Caco-2 (cell line): ENCODE measurements at places on chromosomes 3 and 15. TPM values are rescaled to one million over a fixed set of nuclear protein-coding genes. Genes with fewer than 3 reads are reported as not detected.

DNA sequence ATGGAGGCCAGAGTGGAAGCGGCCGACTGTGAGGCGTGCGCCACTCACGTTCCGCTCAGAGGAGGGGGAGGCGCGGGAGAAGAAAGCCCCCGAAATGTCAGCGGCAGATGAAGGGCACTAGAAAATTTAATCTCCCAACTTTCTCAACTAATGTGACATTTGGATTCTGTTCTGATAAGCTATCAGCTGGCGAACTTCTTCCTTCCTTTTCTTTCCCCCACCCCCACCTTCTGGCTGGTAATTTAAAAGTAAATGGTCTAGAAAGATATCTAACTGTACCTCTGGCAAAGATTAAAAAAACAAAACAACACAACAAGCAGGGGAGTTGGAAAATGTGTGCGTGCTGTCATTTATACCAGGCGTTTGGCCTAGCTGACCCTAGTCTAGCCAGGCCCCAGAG, 26.4 kb upstream of the TMEM115 start:
- no peaks in the 10 kb centered on the region for H3K4me1 ChIP-seq
- no peak overlapping the region for H3K4me3 ChIP-seq
- H3K27ac ChIP-seq: no peak overlapping the region
- no peaks in the 10 kb centered on the region for H3K36me3 ChIP-seq
- no peaks in the 10 kb centered on the region for H3K27me3 ChIP-seq

- H3K27me3 ChIP-seq: no peaks in the 10 kb centered on the region
- no peaks in the 10 kb centered on the region for H3K36me3 ChIP-seq
- no peak overlapping the region for H3K4me3 ChIP-seq
- H3K4me1 ChIP-seq: no peaks in the 10 kb centered on the region
- DNase-seq: no peak
- H3K27ac ChIP-seq: no peak overlapping the region
Measured at GRCh38 chr3:69137005-69137404, 14.6 kb upstream of the LMOD3 start.

GRCh38 chr3:88188436-88188835, 38.7 kb downstream of the C3orf38 start:
- no peaks in the 10 kb centered on the region for H3K4me1 ChIP-seq
- no peaks in the 10 kb centered on the region for H3K27me3 ChIP-seq
- no peak overlapping the region for H3K4me3 ChIP-seq

DNA sequence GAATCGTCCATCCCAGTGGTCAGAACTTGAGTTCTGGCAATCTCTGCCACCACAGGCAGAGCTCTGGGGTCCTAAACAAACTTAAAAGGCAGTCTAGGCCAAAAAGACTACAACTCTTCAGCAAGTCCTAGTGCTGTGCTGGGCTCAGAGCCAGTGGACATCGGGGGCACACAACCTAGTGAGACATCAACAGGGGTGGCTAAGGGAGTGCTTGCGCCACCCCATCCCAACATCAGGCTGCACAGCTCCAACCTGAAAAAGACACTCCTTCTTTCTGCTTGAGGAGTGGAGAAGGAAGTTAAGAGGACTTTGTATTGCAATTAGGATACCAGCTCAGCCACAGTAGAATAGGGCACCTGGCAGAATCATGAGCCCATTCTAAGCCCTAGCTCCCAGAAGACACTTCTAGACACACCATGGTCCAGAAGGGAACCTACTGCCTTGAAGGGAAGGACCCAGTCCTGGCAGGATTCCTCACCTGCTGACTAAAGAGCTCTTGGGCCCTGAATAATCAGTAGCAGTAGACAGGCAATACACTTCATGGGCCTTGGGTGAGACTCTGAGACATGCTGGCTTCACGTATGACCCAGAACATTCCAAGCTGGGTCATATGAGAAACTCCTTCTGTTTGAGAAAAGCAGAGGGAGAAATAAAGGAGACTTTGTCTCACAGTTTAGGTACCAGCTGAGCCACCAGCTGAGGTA, 72.0 kb downstream of the TFDP2 start:
- H3K4me3 ChIP-seq: no peak overlapping the region
- DNase-seq: no peak

DNA sequence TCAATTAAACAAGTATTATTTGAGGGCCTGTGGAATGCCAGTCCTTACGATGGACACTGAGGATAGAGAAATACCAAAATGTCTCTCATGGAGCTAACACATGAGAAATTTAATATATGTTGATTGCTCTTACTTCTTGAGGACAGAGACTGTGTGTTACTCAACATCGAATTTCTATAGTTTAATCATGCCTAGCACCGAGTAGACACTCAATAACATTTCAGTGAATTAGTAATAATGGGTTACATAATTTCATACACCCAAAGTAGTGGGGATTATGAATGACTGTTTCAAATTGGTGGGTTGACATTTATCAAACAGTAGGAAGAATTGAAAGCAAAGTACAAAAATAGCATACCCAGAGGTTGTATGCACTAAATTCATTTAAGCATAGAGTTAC, 11.2 kb downstream of the FMN1 start:
- H3K27ac ChIP-seq: no peak overlapping the region
- H3K4me3 ChIP-seq: no peak overlapping the region
- H3K27me3 ChIP-seq: no peaks in the 10 kb centered on the region
- H3K4me1 ChIP-seq: no peaks in the 10 kb centered on the region
- H3K36me3 ChIP-seq: no peaks in the 10 kb centered on the region

DNA sequence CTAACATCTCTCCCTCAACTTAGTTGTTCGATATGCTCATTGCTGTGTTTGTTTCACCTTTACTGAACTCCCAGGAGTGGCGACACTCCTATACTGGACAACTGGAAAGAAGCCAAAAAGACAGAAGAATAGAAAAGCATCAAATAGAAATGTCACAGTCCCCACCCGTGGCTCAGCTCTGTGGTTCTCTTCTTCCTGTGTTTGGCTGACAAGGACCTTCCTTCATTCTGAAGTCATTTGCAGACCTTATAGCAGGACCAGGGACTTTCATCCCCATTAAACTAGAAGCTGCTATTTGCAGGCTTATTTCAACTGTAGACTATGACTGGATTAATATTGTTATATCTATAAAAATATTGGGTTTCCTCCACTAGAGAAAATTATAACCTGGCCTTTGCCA, 125.9 kb downstream of the NECTIN3 start:
- no peak overlapping the region for H3K27ac ChIP-seq
- H3K27me3 ChIP-seq: no peaks in the 10 kb centered on the region
- no peaks in the 10 kb centered on the region for H3K4me1 ChIP-seq
- no peaks in the 10 kb centered on the region for H3K36me3 ChIP-seq
- H3K4me3 ChIP-seq: no peak overlapping the region

- H3K36me3 ChIP-seq: no peaks in the 10 kb centered on the region
- no peaks in the 10 kb centered on the region for H3K4me1 ChIP-seq
- H3K4me3 ChIP-seq: no peak overlapping the region
Measured at GRCh38 chr15:71397377-71397776, 282.1 kb downstream of the THSD4 start.

DNA sequence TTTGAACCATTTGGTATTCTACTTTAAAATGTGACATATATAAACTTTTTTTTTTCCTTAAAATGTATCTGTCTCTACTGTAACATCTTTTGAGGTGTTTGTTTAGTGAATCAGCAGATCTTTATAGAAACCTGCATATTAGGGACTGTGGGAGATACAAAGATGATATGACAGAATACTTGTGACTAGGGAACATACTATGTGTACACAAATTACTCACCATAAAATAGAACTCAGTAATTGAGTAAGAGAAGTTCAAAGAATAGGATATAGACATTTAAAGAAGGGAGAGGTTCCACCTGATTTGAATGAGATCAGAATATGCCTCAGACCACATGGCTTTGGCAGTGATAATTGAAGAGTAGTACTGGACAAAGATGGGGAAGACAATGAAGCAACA, 47.9 kb downstream of the ATP2C1 start:
- peaks cover 13% of the 10 kb centered on the region for H3K4me1 ChIP-seq
- H3K36me3 ChIP-seq: no peaks in the 10 kb centered on the region
- DNase-seq: no peak
- no peaks in the 10 kb centered on the region for H3K27me3 ChIP-seq
- H3K27ac ChIP-seq: no peak overlapping the region

- H3K27me3 ChIP-seq: no peaks in the 10 kb centered on the region
- no peak for DNase-seq
- H3K36me3 ChIP-seq: no peaks in the 10 kb centered on the region
- no peak overlapping the region for H3K27ac ChIP-seq
- no peak overlapping the region for H3K4me3 ChIP-seq
- no peaks in the 10 kb centered on the region for H3K4me1 ChIP-seq
Measured at GRCh38 chr15:38058596-38059075, 124.2 kb downstream of the TMCO5A start.

DNA sequence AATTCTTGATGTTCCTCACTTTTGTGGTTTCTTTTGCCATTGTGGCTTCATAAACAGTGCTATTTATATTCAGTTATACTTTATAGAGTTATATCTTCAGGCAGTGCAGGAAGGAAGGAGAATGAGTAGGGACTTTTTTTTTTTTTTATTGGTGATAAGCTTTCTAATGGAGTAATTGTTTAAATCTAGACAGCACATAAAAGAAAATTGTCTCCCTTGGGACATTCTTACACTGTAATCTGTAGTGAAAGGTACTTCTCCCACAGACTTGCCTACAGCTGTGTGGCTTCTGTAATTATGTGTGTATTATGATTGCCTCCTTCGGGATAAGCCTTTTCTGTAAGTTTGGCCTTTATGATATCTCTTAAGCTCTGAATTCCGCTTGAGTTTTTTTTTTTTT, 41.6 kb downstream of the WDR76 start:
- no peaks in the 10 kb centered on the region; the same call in 1 of the 2 replicates for H3K36me3 ChIP-seq
- no peaks in the 10 kb centered on the region for H3K27me3 ChIP-seq
- no peaks in the 10 kb centered on the region for H3K4me1 ChIP-seq

- H3K4me3 ChIP-seq: no peak overlapping the region
- H3K4me1 ChIP-seq: no peaks in the 10 kb centered on the region
- no peaks in the 10 kb centered on the region for H3K27me3 ChIP-seq
- no peak for DNase-seq
Measured at GRCh38 chr3:95612611-95613010, 1201.8 kb upstream of the EPHA6 start.

DNA sequence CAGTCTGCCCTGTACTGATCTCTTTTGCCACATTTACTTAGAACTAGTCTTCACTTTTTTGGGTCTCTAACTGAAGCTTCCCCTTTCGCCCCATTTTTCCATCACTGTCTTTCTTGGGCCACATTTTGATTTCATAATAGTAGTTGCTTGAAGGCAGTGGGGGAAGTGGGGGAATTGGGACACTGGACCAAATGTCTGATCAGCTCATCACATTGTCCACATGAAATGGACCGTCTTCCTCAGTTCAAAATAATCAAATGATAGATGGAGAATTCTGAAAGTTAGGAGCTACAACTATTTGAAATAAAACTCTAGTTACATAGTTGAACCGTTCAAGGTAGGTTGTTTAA, 747 bp downstream of the PDCD6IP start:
- peaks cover 10% of the 10 kb centered on the region; the same call in 1 of the 2 replicates for H3K4me1 ChIP-seq
- peaks cover 1% of the 10 kb centered on the region for H3K36me3 ChIP-seq
- no peak for DNase-seq
- H3K27ac ChIP-seq: peak overlapping the region; percentile 91
- H3K4me3 ChIP-seq: peak overlapping the region; percentile 75
- H3K27me3 ChIP-seq: no peaks in the 10 kb centered on the region

GRCh38 chr3:174340624-174341587, 518.2 kb upstream of the NAALADL2 start:
- H3K4me3 ChIP-seq: no peak overlapping the region
- no peaks in the 10 kb centered on the region for H3K27me3 ChIP-seq
- no peak for DNase-seq
- H3K36me3 ChIP-seq: no peaks in the 10 kb centered on the region

DNA sequence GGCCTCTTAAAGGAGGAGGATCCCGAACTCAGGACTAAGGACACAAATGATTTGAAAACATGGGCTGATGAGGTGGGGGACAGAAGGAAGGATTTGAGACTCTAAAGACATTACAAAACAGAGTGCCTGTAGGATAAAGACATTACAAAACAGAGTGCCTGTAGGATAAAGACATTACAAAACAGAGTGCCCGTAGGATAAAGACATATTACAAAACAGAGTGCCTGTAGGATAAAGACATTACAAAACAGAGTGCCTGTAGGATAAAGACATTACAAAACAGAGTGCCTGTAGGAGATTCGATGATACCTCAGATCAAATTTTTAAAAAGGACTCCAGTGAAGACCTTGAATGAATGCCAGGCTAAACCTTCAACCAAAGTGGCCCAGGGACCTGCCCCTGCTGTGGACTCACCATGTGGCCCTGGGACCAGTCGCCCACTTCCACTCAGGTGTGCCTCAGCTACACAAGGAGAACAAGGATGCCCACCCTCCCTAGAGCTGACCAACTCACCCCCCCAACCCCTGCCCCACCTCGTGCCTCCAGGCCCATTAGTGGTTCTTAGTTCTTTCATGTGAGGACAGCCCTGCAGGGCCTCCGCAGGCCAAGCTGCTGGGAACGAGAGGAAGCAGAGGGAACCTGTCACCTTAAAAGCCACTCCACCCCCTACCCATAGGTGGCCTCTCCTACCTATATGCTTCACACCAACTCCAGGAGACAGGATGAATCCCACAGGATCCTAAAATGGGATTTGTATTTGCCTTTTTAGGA, 59.8 kb downstream of the SH3BP5 start:
- no peak overlapping the region for H3K27ac ChIP-seq
- no peaks in the 10 kb centered on the region for H3K27me3 ChIP-seq

DNA sequence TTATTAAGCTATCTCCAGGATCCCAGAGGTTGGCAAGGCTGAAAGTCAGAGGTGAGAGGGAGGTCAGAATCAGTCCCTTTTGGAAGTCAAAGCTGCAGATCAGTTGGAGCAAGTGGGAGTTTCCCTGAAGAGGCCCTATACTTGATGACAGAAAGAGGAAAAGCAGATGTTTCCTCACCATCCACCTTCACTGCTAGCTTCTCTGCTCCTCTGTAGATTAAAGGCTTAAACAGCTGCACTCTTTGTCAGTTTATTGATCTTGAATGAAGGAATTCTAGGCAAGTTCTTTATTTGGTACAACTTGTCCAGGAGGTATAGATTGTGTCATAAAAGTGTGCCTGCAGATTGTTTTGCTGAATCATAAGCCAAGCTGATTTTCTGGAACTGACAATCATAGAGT, 408.2 kb upstream of the TGFBR2 start:
- H3K4me1 ChIP-seq: peaks cover 43% of the 10 kb centered on the region
- H3K36me3 ChIP-seq: no peaks in the 10 kb centered on the region
- DNase-seq: no peak
- H3K27ac ChIP-seq: no peak overlapping the region
- H3K4me3 ChIP-seq: no peak overlapping the region

The NMD3 gene
- 61.7 and 62.4 TPM in 2 replicates for total RNA-seq

The CX3CR1 gene
- 0.61 TPM in 1 of 2 replicates, not detected in the other for total RNA-seq

The SERPINI2 gene
- total RNA-seq: not detected in 2 replicates

The CCDC54 gene
- total RNA-seq: not detected in 2 replicates

The TRAT1 gene
- not detected in 2 replicates for total RNA-seq

The WDR73 gene
- 32.5 and 32.7 TPM in 2 replicates for total RNA-seq

The PYGO1 gene
- total RNA-seq: 7.8 and 8.9 TPM in 2 replicates
